ENCODE measurements at places on chromosomes 16 and 17. TPM values are rescaled to one million over a fixed set of nuclear protein-coding genes. Genes with fewer than 3 reads are reported as not detected.

Gene MT3
- not detected for total RNA-seq

- peak; percentile 66 for DNase-seq
Observed at GRCh38 chr17:48704361-48705248, 17.7 kb downstream of the PRAC1 start.

- no peak for DNase-seq
Observed at GRCh38 chr16:27824786-27825185, 238.7 kb downstream of the GSG1L start.

DNA sequence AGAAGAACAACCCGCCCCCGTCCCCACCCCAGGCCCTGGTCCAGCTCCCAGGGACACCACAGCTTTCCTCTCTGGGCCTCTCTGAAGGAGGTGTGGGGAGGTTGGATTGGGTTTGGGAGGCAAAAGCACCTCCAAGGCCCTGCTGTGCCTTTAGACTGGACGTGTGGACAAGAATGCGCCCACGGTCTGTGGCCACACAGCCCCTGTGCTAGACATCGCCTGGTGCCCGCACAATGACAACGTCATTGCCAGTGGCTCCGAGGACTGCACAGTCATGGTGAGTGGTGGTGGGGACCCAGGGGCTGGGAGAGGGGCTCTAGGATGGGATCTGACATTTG, 3.0 kb downstream of the CORO1A start:
- no peak for DNase-seq

DNA sequence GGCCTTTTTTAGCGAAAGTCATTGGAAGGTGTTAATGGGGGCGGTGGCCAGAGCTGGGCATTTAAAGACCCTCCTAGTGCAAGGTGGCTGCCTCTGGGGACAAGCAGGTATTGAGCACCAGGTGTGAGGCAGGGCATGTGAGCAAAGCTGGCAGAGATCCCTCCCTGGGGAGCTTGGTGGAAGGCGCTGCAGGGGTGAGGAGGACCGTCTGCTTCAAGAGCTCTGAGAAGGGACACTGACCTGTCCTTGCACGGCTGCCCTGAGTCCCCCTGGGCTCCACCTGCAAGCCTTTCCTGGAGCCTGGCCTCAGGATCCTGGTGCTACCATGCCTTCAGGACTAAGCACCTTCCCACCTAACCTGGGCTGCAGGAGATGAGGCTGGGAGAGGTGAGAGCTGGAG, 127.0 kb upstream of the CIBAR2 start:
- DNase-seq, result no peak

Gene GPR179
- 0.10 TPM for total RNA-seq

DNA sequence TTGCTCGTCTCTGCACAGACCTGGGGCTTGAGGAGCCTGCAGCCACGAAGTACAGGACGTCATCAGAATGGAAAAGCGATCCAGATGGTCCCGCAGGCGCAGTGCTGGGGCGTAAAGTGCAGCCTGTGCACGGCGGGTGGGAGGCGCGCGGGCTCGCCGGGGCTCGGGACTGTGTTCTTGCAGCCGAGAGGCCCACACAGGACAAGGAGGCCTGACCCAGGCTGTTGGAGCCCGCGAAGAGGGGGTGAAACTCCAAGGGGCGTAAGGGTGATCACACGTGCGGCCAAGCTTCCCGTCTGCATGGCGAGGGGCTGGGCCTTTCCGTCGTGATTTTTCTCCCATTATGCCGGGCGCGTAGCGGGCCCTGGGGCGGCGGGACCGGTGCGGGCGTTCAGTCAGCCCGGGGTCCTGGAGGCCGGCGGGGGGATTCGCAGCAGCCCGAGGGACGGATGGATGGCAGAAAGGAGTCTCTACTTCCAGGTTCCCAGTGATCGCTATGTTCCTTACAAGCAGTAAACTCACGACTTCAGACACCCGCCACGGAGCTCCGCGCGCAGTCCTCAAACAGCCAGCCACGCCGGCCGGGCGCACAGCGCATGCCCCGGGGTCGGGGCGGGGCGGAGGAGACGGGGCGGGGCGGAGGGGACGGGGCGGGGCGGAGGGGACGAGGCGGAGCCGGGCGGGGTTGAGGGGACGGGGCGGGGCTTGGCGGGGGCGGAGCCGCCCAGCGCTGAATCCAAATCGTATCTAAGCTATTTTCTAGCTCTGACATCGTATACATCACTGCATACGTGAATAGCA, 141.0 kb upstream of the KCNJ18 start:
- peak; percentile 87 for DNase-seq

DNA sequence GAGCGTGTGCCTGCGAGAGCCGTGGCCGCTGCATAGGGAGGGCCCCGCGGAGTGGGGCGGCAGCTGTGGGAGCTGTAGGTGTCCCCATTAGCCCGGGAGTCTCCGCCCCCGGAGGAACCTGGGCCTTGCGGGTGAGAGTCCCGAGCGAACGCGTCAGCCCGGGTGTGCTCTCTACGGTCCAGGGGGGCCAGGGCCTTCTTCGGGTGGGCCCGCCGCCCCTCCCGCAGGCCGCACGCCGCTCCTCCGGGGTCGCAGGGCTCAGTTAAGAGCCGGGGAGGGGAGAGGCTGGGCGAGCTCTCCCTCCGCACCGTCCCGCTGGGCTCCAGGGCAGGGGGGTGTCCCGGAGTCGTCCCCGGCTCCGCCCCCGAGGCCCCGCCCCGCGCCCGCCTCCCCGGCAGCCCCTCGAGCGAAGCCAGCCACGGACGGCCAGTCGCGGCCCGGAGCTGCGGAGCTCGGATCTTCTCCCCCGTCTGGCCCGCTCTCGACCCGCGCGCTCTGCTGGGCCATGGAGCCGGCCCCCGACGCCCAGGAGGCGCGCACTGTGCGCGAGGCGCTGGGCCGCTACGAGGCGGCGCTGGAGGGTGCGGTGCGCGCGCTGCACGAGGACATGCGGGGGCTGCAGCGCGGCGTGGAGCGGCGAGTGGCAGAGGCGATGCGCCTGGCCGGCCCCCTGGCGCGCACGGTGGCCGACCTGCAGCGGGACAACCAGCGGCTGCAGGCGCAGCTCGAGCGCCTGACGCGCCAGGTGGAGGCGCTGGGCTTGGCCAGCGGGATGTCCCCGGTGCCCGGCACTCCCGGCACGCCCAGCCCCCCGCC, at the start of gene SMTNL2:
Gene SMTNL2, plus strand, starts transcription at position 429 of the 816 bp plus-strand sequence. Its CDS starts 77 bp downstream, at position 506.
- no peak for DNase-seq

Gene GAS7
- 60.8 TPM for total RNA-seq

DNA sequence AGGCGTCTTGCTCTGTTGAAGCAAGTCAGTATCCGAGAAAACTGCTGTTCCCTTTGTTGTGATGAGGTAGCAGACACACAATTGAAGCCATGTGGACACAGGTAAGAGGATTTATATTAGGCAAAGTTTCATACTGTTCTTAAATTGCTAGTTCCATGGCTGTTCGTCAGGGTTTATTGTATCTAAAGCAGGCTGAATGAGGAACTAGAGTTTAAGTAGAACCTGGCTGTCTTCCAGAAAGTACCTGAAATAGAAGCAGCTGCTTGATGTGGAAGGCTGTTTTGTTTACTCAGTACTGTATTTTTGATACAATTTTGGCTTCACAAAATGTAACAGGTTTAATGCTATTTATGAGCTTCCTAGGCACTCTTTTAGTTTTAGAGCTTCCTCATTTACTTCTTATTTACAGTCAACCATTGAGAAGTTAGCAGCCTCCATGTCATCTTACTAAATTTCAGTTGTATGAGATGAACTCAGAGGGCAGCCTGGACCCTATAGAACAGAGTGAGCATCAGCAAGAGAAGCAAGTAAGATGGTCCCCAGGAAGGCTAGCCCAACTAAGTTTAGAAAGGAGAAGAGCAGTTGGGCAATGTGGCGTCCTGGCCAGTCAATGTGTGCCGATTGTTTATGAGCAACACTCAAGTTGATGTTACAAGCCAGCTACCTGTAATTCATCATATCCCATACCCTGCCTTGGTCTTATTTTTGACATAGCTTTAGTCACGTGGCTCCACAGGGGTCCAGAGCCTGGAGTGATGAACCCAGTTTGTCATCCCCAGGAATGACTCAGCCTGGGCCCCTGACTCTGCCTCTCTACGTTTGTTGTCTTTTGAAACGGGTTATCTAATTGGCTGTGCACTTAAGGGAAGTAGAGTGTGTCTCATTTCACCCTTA, 9.7 kb upstream of the ARL2BP start:
- no peak for DNase-seq

Gene CHMP6
- 14.5 TPM for total RNA-seq

- no peak for DNase-seq
Observed at GRCh38 chr16:86142801-86143236, 243.9 kb downstream of the IRF8 start.

Gene CACNA1H
- total RNA-seq, result 12.6 TPM

Gene CA5A
- not detected for total RNA-seq

GRCh38 chr16:62034231-62035114, 1.8 kb downstream of the CDH8 start:
- DNase-seq, result peak; percentile 17

Gene C1QTNF1
- total RNA-seq, result 15.8 TPM

DNA sequence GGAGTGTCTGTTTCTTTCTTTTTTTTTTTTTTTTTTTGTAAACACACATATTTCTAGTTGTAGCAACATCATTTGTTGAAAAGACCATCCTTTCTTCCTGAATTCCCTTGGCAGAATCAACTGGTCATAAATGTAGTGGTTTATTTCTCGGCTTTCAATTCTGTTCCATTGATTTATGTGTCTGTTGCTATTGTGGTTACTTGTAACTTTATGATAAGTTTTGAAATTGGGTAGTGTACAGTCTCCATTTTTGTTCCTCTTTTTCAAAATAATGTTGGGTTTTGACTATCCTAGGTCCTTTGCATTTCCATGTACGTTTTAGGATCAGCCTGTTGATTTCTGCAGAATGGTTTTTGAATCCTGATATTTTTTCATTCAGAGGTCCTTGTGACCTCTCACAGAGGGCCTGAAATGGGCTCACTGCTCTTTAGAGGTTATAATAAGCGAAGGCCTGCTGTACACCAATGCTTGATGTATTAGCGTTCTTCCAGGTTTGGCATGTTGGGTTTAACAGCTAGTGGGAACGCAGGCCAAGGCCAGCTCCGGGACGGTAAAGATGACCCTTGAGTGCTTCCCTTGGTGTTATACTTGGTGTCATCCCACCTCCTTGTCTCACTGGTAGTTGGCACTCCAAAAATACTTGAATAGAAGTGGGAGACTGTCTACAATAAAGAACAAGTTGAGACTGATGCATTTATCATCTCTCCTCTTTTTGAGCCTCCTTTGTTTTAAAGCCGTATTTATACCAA, 43.8 kb downstream of the ZNRF1 start:
- no peak for DNase-seq

Gene PLEKHH3
- total RNA-seq, result 19.1 TPM

Gene CNTD1
- 0.20 TPM for total RNA-seq

DNA sequence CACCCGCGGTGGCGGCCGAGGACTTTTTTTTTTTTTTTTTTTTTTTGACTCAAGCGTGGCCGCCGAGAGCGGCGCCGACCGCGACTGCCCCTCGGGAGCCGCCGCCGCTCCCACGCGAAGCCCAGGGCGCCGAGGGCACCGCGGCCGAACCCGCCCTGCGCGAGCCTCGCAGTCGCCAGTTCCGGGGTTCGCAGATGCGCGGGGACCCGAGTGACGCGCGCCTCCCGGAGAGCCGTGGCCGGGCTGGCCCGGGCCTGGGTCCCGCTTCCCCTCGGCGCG, 1.1 kb downstream of the METRNL start:
- no peak for DNase-seq

Gene JUP
- 163 TPM for total RNA-seq

Gene SLC47A1
- 0.59 TPM for total RNA-seq
